ENCODE measurements at places on chromosomes 5 and 9. TPM values are rescaled to one million over a fixed set of nuclear protein-coding genes. Genes with fewer than 3 reads are reported as not detected.
A peak's percentile ranks its signal among the peaks of the same experiment; 100 is the strongest.

DNA sequence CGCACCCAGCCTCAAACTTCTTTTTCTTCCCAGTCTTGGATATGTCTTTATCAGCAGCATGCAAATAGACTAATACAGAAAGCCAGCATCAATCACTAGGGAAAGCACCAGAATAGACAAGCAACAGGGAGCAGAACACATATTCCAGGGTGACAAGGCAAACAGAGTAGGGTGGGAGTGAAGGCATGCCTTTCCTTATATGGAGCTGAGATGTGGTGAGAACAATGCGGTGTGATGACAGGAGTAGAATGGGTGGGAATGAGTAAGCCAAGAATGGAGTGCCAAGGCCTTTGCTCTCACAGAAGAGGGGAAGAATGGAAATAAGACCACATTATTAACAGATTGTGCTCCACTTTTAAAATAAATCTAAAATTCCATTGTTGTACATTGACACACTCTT lies 115.6 kb downstream of the CETN3 start:
- no peak for DNase-seq

- no peak for DNase-seq
Observed at GRCh38 chr9:130139251-130139650, 33.0 kb upstream of the NCS1 start.

DNA sequence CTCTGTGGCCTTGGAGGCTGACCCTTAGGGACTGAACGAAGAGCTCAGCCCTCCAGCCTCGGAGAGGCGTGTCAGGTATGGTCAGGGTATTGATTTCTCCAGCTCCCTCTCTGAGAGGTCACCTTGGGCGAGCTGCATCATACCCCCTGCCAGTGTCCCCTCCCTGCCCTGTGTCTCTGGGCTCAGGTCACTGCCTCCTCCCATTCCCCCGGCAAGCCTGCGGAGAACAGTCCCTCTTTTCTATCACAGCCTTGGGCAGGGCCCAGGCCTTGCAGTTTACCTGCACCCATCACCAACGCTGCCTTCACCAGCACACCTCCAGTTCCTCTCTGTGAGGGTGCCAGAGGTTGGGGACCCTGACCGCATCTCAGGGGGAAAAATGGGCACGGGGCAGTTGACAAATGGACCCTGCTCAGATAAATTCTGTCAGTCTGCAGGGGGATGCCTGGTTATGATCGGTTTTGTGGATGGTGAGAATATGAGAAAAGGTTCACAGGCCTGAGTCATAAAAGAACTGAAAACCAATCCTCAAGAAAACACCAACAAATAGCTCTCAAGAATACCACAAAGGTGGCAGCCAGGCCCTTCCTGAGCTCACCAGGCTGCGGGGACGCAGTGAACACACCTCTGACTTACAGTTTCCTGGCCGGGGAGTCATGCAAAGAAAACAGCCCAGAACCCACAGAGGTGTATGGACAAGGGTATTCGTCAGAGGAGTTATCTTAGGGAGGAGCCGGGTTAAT lies 24.7 kb upstream of the RXRA start:
- DNase-seq = no peak

GRCh38 chr5:105752801-105753200 lies 1917.9 kb downstream of the EFNA5 start:
- no peak for DNase-seq

GRCh38 chr9:121929893-121930875 lies 162.9 kb downstream of the TTLL11 start:
- DNase-seq = no peak

GRCh38 chr5:104731331-104731730 lies 1168.7 kb upstream of the NUDT12 start:
- DNase-seq = no peak

- no peak for DNase-seq
Observed at GRCh38 chr9:108759835-108760234, 96.0 kb downstream of the ACTL7B start.

The PCDHA9 gene
- polyA plus RNA-seq = 0.05 TPM

DNA sequence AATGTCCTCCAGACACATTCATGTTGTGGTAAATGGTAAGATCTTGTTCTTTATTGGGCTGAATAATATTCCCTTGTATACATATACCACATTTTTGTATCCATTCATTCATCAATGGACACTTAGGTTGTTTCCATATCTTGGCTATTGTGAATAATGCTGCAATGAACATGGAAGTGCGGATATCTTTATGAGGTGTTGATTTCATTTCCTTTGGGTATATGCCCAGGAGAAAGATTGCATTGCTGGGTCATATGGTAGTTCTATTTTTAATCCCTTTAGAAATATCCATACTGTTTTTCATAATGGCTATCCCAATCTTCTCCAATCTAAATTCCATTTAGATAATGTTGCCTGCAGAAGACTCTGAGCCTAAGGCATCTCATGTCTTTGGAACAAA lies 78.0 kb upstream of the TNC start:
- DNase-seq = no peak

The PCDHB3 gene
- polyA plus RNA-seq = 3.9 TPM

DNA sequence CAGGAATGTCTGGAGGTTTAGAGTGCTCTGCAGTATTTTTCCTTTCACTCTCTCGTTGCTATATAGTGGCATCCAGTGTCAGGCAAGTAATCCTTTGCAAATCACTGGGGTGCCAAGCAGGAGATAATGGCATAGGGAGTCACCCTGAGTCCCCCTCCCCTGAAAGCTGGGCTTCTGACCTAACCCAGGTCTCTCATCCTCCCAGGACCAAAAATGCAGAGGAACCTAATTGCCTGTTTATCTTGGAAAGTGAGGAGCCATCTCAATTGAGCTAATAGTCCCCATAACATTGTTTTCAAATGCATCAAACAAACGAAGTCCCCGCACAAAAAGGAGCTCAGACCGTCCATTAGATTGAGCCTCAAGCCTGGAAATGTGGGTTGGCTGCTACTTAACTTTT lies 368.0 kb upstream of the IRX2 start:
- no peak for DNase-seq

DNA sequence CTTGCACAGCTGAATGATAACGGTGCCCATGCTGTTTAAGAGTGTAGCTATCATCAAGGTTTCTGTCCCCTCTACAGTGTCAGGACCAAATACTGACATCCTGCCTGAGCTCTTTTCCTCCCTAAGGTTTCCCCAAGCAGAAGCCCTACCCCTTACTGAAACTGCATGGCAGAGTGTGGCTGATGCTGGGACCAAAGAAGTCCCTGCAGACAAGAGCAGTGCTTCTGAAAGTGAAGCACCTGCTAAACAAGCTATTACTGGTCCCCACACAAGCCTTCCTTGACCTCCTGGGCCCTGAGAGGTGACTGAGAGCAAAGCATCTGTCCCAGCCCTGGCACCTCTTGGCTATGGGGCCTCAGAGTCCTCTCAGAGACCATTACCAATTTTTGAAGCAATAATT lies 56.1 kb downstream of the CFAP90 start:
- no peak for DNase-seq

GRCh38 chr5:176353533-176353932 lies 8.0 kb downstream of the KIAA1191 start:
- DNase-seq = no peak

DNA sequence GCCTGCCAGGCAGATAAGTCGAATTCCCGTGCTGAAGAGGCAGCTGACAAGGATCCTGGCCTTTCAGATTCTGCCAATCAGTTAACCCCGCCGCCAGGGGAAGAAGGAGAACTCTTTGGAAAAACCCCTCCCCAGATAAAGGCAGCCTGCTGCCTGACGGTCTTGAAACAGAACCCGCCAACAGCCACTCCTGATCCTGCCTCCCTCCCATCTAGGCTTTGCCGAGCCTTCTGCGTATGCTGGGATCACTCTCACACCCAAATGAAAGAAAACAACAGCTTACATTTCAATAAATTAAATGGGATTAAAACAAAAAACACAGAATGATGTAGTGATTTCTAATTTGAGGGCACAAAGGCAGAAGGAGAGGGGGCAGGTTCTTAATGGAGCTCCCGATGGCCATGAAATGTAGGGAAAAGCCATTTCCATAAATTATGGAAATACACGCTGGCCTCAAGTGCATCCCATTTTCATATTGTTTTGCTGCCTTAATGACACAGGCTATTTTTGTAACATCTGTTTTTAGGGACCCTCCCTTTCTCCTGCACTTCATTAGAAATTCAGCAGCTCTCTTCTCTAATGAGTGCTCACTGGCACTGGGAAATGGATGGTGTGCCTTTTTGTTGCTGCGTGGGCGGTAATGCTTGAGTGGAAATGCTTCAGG lies 319.1 kb downstream of the MED10 start:
- no peak for DNase-seq

GRCh38 chr9:86912210-86912609 lies 35.1 kb downstream of the GAS1 start:
- DNase-seq = no peak

The SLC12A7 gene
- 33.2 TPM for polyA plus RNA-seq

DNA sequence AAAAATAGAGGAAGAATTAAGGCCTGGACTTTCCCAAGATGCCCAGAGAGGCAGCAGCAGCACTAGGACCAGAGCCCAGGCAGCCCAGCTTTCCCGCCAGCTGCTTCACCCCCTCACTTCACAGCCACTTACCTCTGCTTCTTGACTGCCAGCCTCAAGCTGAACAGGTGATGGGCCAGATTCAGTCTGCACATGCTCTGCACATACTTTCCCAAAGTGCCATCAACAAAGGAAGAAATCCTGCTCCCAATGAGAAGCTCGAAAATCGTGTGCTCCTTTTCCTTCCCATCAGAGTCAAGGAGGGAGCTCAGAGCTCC lies 4.1 kb upstream of the SLC25A48 start:
- no peak for DNase-seq

DNA sequence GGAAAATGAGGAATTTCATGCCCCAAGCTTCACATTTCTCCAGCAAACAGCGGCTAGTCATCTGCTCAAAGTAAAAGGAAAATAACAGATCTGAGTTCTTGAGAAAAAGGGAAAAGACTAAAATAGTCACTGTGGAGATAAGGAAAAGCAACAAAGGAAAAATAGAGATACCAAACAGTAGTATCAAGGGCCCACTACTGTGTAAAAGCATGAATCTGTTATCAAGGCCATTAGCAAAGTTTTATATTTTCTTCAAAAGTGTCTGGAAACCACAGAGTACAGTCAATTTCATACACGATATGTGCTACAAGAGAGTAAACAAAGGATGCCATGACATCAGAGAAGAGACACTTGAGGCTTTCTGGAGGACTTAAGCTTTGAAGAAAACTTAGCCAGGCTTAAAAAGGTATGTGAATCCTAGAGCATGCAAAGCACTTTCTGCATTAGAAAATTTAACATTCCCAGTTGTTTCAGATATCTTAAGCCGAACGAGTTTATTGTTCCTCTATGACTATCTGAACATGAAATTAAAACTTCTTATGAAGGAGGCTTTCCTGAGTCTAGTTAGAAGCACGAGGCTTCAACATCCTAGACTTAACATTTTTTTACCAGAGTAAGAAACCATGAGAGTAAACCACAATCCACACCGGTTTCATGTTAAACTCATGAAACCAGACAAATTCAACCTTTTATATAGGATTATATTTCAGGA lies 1.2 kb downstream of the TTC33 start:
- DNase-seq = peak; percentile 21

DNA sequence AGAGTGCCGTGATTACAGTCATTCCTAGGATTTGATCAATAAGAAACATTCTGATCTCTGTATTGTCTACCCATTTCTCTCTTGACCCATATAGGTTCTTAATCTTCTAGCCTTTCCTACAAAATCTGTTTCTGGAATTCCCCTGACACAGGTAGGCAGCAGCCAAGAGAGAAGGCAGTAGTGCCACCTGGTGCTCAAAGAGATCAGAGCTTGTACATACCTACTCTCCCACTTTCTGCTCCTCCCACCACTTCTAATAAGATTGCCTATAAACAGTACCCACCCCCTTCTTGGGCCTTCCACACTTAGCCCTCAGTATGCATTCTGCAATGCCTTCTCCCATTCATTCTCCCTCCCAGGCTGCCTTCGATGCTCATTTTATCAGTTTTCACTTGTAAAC lies 117.4 kb upstream of the RORB start:
- peak; percentile 2 for DNase-seq

The UBE2R2 gene
- 65.9 TPM for polyA plus RNA-seq
